Lower lobe of right lung (tissue), 2 donors: ENCODE measurements at places on chromosomes 1 and 21. TPM values are rescaled to one million over a fixed set of nuclear protein-coding genes. Genes with fewer than 3 reads are reported as not detected.

- DNase-seq, result no peak
- no peaks in the 10 kb centered on the region for H3K27me3 ChIP-seq
- peaks cover 26% of the 10 kb centered on the region for H3K4me1 ChIP-seq
These were observed 943 bp downstream of the SEMA6C start for GRCh38 chr1:151145304-151146071.

GRCh38 chr1:218474128-218474527 is 129.0 kb downstream of the TGFB2 start:
- H3K4me3 ChIP-seq, result no peak overlapping the region
- H3K36me3 ChIP-seq, result no peaks in the 10 kb centered on the region
- no peak overlapping the region for H3K27ac ChIP-seq
- no peaks in the 10 kb centered on the region for H3K27me3 ChIP-seq
- H3K4me1 ChIP-seq, result no peaks in the 10 kb centered on the region

The FAM163A gene
- total RNA-seq, result not detected

The IL10 gene
- 1.4 TPM for total RNA-seq

The OR10J1 gene
- not detected for total RNA-seq
